ENCODE measurements at places on chromosomes 2 and 18. TPM values are rescaled to one million over a fixed set of nuclear protein-coding genes. Genes with fewer than 3 reads are reported as not detected.

GRCh38 chr2:145412155-145412554 is 892.2 kb upstream of the ZEB2 start:
- no peak for DNase-seq

DNA sequence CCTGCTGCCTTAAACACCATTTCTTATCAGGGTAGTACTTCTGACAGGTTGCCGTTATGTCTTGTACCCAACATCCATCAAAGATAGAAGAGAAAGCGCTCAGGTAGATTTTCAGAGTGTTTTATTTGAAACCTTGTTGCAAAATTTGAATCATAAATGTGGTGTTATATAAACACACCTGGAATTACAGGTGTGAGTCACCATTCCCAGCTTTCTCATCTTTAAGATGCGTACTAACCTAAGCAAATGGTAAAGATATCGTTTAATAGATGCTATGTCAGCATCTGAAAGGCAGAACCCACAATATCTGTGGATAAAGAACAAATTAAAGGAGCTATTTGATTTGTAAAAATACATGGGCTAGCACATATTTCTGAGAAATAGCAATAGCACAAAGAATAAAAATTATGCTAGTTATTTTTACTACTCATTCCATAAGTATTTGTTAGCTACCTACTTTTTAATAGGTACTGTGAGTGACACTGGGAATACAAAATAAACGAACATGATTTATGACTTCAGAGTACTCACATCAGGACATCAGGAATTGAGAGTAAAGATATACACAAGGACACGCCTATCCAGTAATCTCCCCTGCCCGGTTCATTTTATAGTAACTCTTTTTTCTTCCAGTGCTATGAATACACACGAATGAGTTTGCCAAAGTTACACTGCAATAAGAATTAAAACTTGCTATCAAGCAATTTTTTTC is 193.8 kb downstream of the RBM43 start:
- DNase-seq = no peak

GRCh38 chr2:44964752-44965236 is 23.3 kb downstream of the SIX3 start:
- DNase-seq = no peak

- no peak for DNase-seq
Observed at GRCh38 chr2:11659851-11660250, 10.1 kb downstream of the NTSR2 start.

- DNase-seq = no peak
Observed at GRCh38 chr2:178142274-178143065, 30.2 kb downstream of the RBM45 start.

- no peak for DNase-seq
Observed at GRCh38 chr2:203672856-203673255, 33.6 kb upstream of the CD28 start.

- no peak for DNase-seq
Observed at GRCh38 chr18:70234667-70235459, 29.4 kb upstream of the RTTN start.

- no peak for DNase-seq
Observed at GRCh38 chr18:55314615-55315237, 273.3 kb downstream of the TCF4 start.

DNA sequence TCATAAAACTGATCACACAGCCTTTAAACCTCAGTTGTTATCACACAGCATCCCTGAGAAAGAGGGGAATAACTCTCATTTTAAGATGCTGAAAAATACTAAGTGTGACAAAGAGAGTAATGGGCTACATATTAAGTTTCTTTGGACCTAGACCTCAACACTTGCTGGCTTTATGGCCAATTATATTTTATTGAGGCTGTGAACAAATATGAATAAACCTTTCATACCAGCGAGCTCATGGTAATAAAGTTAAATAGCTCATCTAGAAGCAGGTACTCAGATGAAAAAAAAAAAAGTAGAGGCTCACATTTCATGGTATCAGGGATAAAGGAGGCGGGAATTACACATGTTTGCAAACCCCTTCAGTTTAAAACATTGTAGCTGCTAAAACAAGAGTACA is 75.7 kb downstream of the DOCK10 start:
- DNase-seq = no peak

DNA sequence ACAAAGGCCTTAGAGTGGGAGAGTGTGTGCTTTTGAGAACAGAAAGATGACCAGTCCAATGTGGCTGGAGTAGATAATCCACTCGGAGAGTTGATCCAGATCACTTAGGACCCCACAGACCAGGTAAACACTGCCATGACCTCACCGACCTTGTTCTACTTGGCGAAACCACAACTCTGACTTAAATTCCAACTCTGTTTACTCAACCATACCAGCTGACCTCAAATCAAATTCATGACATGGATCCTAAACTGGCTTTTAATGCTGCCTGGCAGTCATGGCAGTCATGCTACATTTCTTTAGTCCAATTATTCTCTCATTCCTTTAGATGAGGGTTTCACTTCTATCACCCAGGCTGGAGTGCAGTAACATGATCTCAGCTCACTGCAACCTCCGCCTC is 347.1 kb upstream of the FAM98A start:
- no peak for DNase-seq

GRCh38 chr2:182980115-182980514 is 58.1 kb downstream of the NCKAP1 start:
- no peak for DNase-seq

GRCh38 chr18:48129621-48130082 is 199.2 kb upstream of the SMAD2 start:
- no peak for DNase-seq

- no peak for DNase-seq
Observed at GRCh38 chr18:44792456-44793061, 111.9 kb downstream of the SETBP1 start.

GRCh38 chr2:51960281-51960680 is 928.3 kb upstream of the NRXN1 start:
- DNase-seq = no peak

DNA sequence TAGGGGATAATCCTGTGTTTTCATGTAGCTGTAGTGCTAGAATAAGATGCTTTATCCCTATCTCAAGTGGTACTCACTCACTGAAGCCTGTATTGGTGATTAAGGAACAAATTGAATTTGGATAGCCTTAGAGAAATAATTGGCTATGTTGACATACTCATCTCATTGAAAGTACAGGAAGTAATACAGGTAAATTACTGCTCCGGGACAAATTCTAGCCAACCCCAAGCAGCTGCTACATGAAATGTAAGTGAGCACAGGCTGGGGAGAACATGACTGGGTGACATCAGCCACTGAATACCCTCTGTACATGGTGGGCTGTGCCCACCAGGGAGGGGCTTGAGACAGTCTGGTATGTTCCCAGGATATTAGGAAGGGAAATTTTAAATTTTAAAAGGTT is 188.4 kb upstream of the RASGRP3 start:
- DNase-seq = no peak

DNA sequence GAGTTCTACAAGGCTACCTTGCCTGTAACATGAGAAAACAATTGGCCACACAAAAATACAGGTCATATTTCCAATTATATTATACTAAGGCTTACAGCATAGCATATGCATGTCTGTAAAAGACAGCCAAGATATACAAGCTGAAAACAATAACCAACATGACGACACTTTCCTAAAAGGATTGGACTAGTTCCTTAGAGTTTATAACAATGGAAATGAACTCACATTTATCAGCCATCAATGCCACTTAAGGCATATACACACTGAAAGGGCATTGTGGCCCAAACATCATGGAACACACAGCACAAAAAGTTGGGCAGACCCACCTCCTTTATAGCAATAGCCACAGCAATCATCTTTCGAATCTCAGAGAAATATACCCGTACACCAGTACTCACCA is 52.0 kb downstream of the SLC40A1 start:
- no peak for DNase-seq

DNA sequence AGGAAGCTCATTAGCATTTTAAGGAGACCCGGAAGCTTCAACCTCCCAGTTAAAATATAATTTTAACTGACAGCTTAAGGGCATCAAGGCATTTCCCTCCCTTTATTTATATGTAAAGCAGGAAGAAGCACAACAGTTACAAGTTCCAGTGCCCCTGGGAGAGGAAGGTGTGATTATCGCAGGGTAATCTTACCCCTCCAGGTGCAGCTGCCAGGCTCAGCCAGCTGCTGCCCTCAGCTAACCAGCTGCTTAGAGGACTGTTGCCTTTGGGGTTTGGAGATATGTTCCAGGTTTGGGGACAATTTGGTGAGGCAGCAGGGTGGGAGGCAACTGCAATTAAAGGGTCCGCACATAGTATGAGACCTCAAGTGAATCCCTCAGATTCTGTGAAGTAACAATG is 55.3 kb upstream of the SETBP1 start:
- no peak for DNase-seq

DNA sequence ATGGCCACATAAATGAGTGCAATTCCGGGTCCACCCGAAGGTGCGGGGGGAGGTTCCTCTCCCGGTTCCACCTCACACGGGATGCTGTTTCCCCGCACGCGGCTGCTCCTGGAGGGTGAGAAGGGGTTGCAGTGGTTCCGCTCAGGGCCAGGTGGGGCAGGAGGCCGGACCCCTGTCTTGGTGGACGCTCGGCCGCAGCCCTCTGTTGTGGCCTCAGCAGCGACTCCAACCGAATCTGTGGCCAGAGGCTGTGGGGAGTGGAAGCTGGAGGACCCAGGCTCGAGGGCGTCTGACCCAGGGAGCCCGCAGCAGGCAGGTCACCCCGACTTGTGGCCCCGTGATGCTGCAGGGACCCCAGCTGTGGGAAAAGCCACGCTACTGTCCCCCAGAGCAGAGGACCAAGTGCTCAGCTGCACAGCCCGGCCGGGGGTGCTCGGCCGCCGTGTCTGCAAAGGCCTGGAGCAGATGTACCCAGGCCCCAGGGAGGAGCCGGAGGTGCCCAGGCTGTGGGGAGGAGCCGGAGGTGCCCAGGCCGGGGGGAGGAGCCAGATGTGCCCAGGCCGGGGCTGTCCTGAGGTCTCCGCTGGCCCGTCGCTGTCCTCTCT is 83.9 kb downstream of the RTP5 start:
- no peak for DNase-seq

GRCh38 chr2:168798076-168798887 is 4.2 kb upstream of the NOSTRIN start:
- no peak for DNase-seq

- no peak for DNase-seq
Observed at GRCh38 chr2:132877923-132878322, 207.9 kb upstream of the LYPD1 start.

LOXHD1 gene
- total RNA-seq = 0.35 TPM

FSHR gene
- total RNA-seq = 0.14 TPM

ELOA2 gene
- not detected for total RNA-seq

ZNF521 gene
- total RNA-seq = 29.6 TPM

FAM110C gene
- total RNA-seq = 2.9 TPM

CBLN2 gene
- total RNA-seq = not detected

TEX44 gene
- total RNA-seq = not detected
